ENCODE measurements at places on chromosomes 4 and X. TPM values are rescaled to one million over a fixed set of nuclear protein-coding genes. Genes with fewer than 3 reads are reported as not detected.

GRCh38 chr4:177092807-177093206, 216.9 kb upstream of the NEIL3 start:
- H3K36me3 ChIP-seq, result no peaks in the 10 kb centered on the region
- no peaks in the 10 kb centered on the region for H3K27me3 ChIP-seq
- no peaks in the 10 kb centered on the region for H3K4me1 ChIP-seq
- H3K27ac ChIP-seq, result no peak overlapping the region
- H3K4me3 ChIP-seq, result no peak overlapping the region
- DNase-seq, result no peak

- H3K4me1 ChIP-seq, result peaks cover 36% of the 10 kb centered on the region
- no peak overlapping the region for H3K27ac ChIP-seq
- peak overlapping the region; percentile 58 for H3K4me3 ChIP-seq
- no peak for DNase-seq
- H3K27me3 ChIP-seq, result peaks cover 100% of the 10 kb centered on the region
Measured at GRCh38 chr4:41880022-41880837, 55.0 kb upstream of the TMEM33 start.

DNA sequence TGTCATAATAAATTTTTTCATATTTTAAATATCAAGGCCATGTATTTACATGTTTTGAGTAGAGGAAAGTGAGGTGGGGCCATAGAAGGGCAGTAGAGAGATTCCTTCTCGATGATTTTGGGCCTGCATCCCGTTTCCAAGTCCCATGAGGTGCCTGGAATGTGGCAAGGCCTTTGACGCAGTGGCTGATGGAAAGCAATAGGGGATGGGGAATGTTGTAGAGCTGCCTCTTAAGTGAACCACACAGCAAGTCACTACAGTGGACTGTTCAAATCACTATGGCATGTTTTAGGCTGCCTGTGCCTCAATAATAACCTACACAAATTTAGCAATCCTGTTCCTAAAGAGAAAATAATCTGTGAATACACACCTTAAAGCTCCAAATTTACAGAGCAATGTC, 48.3 kb downstream of the ANXA5 start:
- H3K27ac ChIP-seq, result no peak overlapping the region
- H3K36me3 ChIP-seq, result no peaks in the 10 kb centered on the region
- no peak overlapping the region for H3K4me3 ChIP-seq
- DNase-seq, result no peak

DNA sequence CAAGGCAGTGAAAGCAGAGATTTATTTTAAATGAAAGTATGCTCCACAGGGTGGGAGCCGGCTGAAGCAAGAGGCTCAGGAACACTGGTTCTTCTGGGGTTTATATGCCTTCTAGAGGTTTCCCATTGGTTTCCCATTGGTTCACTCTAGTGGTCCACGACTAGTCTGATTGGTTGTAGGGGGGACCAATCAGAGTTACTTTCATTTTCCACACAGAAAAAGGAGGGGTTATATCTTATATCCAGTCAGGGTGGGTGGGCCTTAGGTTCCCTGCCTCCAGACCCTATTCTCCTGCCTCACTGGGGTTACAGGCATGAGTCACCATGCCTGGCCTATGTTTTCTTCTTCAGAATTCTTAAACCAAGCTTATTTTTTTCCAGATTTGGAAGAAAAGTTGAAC, 101.6 kb downstream of the KLHL8 start:
- H3K27me3 ChIP-seq, result no peaks in the 10 kb centered on the region
- H3K4me1 ChIP-seq, result peaks cover 81% of the 10 kb centered on the region
- H3K27ac ChIP-seq, result peak overlapping the region; percentile 86
- DNase-seq, result no peak
- H3K4me3 ChIP-seq, result no peak overlapping the region

DNA sequence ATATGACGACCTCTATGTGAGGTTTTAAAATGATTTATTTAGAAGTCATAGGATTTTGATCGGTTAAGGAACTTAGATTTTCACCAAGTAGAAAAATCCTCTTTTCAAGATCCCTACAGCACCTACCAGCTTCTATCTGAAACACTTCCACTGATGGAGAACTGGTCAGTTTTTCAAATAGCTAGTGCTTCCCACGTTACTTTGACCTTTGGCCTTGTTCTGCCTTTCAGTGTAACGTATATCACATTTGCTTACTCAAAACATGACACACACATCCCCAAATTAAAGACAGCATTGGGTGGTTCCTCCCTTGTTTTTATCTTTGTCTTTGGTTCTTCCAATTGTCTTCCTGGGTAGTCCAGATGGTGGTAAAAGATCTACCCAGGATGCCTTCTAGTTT, 6.6 kb downstream of the LNX1 start:
- H3K27ac ChIP-seq, result no peak overlapping the region
- H3K4me3 ChIP-seq, result no peak overlapping the region
- H3K27me3 ChIP-seq, result no peaks in the 10 kb centered on the region

DNA sequence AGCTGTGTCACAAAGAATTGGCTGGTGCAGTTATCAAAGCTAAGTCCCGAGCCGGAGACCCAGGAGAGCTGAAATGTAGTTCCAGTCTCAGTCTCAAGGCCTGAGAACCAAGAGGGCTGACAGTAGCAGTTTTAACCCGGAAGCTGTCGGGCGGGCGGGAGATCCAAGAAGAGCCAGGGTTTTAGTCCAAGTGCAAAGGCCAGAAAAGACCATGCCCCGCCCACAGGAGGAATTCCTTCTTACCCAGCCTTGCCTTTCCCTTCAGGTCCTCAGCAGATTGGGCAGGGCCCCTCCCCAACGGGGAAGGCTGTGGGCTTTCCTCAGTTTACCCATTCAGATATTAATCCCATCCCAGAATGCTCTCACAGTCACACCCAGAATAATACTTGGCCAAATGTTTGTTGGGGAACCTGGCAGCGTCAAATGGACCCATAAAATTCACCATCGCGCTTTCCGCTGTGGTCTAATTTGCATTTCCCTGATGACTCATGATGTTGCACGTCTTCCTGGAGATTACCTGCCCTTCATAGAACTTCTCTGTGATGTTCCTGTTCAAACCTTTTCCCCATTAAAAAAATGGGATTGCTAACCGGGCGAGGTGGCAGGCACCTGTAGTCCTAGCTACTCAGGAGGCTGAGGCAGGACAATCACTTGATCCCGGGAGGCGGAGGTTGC, 16.2 kb downstream of the MAEA start:
- H3K27me3 ChIP-seq, result no peaks in the 10 kb centered on the region
- H3K4me3 ChIP-seq, result no peak overlapping the region
- peaks cover 37% of the 10 kb centered on the region for H3K4me1 ChIP-seq
- no peak for DNase-seq
- no peak overlapping the region for H3K27ac ChIP-seq

- peaks cover 14% of the 10 kb centered on the region for H3K36me3 ChIP-seq
- no peak overlapping the region for H3K27ac ChIP-seq
Measured at GRCh38 chr4:150244600-150244999, 166.4 kb downstream of the DCLK2 start.

- H3K27ac ChIP-seq, result no peak overlapping the region
- peaks cover 15% of the 10 kb centered on the region for H3K4me1 ChIP-seq
- no peaks in the 10 kb centered on the region for H3K36me3 ChIP-seq
- no peaks in the 10 kb centered on the region for H3K27me3 ChIP-seq
- no peak overlapping the region for H3K4me3 ChIP-seq
- DNase-seq, result no peak
Measured at GRCh38 chr4:153257151-153257620, 52.9 kb downstream of the TRIM2 start.

GRCh38 chrX:143298663-143299241, 218.5 kb downstream of the SPANXN3 start:
- DNase-seq, result no peak
- H3K27ac ChIP-seq, result no peak overlapping the region
- H3K27me3 ChIP-seq, result no peaks in the 10 kb centered on the region
- H3K4me1 ChIP-seq, result no peaks in the 10 kb centered on the region
- H3K4me3 ChIP-seq, result no peak overlapping the region

DNA sequence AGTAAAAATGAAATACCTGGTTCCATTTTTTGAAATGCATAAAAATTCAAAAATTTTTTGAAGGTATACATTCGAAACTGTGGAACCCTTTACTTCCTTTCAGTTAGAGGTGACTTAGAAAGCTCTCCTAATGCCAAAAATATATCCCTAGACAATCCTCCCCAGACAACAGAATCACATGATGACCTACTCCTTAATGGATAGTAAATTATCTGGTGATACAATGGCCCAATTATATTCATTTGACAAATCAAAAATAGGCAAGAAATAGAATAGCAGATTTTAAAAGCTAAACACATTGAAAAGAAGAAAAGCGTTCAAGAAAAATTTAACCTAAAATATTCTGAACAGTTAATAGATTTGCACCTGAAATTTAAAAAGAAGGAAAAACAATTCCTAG, 3.5 kb upstream of the UGT2A2 start:
- no peak overlapping the region for H3K27ac ChIP-seq
- no peaks in the 10 kb centered on the region for H3K36me3 ChIP-seq
- no peak overlapping the region for H3K4me3 ChIP-seq

- no peaks in the 10 kb centered on the region for H3K4me1 ChIP-seq
- H3K27ac ChIP-seq, result no peak overlapping the region
- no peak overlapping the region for H3K4me3 ChIP-seq
- no peaks in the 10 kb centered on the region for H3K36me3 ChIP-seq
Measured at GRCh38 chrX:42077675-42078074, 154.3 kb upstream of the CASK start.

DNA sequence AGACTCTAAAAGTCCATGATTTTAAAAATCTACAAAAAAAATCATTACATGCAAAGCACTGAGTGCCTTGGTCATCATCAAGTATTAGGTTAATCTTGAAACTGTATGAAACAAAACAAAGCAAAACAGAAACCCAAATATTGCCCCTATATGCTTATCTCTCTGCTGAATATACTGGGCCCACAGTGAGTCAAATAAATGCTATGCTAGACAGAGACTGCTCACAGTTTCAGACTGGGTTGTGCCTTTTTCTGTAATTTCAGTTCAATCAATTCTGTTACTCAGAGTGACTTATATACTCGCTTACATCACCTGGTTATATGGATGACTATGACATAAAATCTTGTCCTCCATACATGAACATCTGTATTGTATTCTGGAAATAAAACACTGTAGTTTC, 257.1 kb upstream of the ACTRT1 start:
- no peaks in the 10 kb centered on the region for H3K27me3 ChIP-seq
- no peaks in the 10 kb centered on the region for H3K36me3 ChIP-seq
- DNase-seq, result no peak
- H3K4me3 ChIP-seq, result no peak overlapping the region
- no peaks in the 10 kb centered on the region for H3K4me1 ChIP-seq
- no peak overlapping the region for H3K27ac ChIP-seq

GRCh38 chrX:49978176-49978575, 55.8 kb downstream of the CLCN5 start:
- no peak overlapping the region for H3K27ac ChIP-seq
- no peaks in the 10 kb centered on the region for H3K4me1 ChIP-seq
- no peak for DNase-seq
- no peaks in the 10 kb centered on the region for H3K27me3 ChIP-seq
- no peaks in the 10 kb centered on the region for H3K36me3 ChIP-seq

DNA sequence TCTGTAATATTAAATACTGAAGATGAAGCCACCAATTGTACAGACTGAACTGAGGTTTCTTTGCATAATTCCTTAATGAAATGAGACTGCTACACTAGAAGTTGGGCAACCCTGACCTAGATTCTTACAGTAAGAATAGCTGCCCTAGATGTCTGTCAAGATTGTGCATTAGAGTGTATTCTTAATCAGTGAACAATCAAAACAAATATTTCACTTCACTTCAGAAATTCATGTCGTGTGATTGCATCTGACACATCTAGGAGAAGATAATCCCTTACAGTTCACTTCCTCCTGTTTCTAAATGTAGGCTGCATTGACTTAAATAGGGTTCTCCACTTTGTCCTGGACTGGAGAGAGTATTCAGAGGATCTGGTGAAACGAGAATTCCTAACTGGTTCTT, 283.1 kb downstream of the HNRNPD start:
- no peaks in the 10 kb centered on the region for H3K4me1 ChIP-seq
- H3K27me3 ChIP-seq, result no peaks in the 10 kb centered on the region
- no peak overlapping the region for H3K27ac ChIP-seq
- no peaks in the 10 kb centered on the region for H3K36me3 ChIP-seq
- H3K4me3 ChIP-seq, result no peak overlapping the region

GRCh38 chr4:147840838-147841738, 109.2 kb downstream of the ARHGAP10 start:
- no peaks in the 10 kb centered on the region for H3K27me3 ChIP-seq
- H3K4me1 ChIP-seq, result peaks cover 83% of the 10 kb centered on the region
- H3K4me3 ChIP-seq, result no peak overlapping the region
- H3K27ac ChIP-seq, result peak overlapping the region; percentile 64
- no peak for DNase-seq

DNA sequence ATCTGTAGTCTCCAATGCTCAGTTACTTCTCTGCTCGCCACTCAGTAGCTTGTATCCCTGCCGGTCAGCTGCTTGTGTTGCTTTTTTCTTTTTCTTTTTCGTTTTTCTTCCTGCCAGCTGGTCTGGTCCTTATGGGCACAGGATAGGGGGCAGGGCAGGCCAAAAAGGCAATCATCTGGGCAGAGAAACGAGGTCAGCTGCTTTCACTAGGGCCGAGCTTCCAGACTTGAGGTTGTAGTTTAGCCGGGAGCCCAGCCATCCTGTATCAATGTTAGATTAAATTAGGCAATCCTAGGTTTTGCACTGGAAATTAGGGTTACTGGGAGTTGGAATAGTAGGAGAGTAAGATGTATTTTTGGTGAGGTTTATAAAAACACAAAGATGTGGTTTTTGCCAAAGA, 3.4 kb downstream of the ARSF start:
- DNase-seq, result no peak
- H3K4me3 ChIP-seq, result no peak overlapping the region
- no peaks in the 10 kb centered on the region for H3K4me1 ChIP-seq
- H3K27me3 ChIP-seq, result no peaks in the 10 kb centered on the region
- no peak overlapping the region for H3K27ac ChIP-seq
- H3K36me3 ChIP-seq, result no peaks in the 10 kb centered on the region

DNA sequence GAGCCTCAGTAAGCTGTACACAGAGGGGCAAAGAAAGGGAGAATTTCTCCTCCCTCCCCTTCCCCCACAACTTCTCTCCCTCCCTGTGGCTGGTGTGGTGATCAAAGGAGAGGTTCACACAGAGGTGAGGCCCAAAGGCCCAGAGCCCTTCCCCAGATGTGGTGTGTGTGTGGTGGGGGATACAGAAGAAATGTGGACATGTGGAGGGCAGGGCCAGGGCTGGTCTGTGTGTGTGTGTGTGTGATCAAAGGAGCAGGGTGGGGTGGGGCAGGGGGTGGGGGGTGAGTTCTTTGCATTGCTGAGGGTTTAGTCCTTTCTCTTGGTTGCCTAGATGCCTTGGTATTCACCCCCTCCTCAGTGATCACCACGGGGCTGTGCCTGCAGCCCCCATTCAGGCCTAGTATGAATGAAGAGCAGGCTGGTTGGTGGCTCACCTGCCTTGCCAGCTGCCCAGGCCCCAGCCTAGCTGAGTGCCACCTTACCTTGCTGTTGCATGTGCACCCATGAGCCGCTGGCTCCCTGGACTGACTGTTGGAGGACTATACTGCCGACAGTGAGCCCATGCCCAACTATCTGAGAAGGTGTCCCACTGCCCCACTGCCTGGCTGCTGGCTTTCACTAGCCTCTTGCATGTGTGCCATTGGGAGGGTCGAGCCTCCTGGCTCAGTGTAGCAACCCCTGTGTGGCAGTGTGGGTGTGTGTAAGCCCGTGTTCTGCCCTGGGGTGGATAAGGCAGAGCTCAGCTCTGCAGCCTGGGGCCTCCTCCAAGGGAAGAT, 101.9 kb downstream of the EFNB1 start:
- no peak overlapping the region for H3K4me3 ChIP-seq
- peaks cover 57% of the 10 kb centered on the region for H3K4me1 ChIP-seq
- no peak for DNase-seq
- no peaks in the 10 kb centered on the region for H3K36me3 ChIP-seq
- H3K27me3 ChIP-seq, result no peaks in the 10 kb centered on the region

- DNase-seq, result no peak
- no peak overlapping the region for H3K27ac ChIP-seq
Measured at GRCh38 chr4:145730026-145730425, 50.1 kb downstream of the C4orf51 start.

SPANXA1 gene
- total RNA-seq, result not detected

ADAD1 gene
- total RNA-seq, result not detected

ZNF630 gene
- total RNA-seq, result 3.2 TPM

EREG gene
- not detected for total RNA-seq

DCK gene
- 7.5 TPM for total RNA-seq

TMEM35A gene
- not detected for total RNA-seq

SLITRK4 gene
- 0.30 TPM for total RNA-seq
